ENCODE measurements at places on chromosomes 5 and 9.

DNA sequence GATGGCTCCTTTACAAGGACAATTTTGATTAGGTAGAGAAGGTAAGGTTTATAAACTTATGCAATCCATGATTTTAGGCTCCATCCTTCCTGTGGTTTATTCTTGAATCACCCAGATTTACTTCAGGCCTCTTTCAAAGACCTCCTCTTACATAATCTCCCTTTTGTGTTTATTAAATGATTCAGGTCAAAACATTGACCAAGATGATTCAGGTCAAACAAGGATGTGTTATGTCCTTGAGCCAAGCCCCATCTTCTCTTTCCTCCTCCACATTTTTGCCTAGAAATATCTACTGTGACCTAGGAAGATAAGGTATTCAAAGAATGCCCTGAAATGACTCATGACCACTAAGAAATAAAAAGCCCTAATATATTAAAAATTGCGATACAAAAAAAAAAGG lies 31.8 kb upstream of the TLR4 start:
- DNase-seq: no peak

- DNase-seq: no peak
Observed at GRCh38 chr5:106907979-106908378, 762.8 kb downstream of the EFNA5 start.

DNA sequence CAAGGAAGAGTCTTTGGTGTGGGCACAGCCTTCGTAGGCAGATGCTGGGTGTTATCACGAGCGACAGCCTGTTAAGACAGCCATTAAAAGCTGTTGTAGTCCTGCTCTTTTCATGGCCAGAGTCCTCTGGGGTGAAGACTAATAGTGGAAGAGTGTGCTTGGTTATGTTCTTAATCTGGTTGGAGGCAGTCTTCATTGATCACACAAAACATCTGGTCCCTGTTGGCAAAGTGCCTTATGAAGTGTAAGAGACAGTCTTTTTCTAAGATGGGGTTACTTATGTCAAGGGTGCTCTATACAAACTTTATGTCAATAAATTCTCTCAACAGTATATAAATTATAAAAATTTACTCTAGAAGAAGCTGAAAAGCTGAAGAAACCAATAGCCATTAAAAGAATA lies 280.4 kb downstream of the CAAP1 start:
- DNase-seq: no peak

DNA sequence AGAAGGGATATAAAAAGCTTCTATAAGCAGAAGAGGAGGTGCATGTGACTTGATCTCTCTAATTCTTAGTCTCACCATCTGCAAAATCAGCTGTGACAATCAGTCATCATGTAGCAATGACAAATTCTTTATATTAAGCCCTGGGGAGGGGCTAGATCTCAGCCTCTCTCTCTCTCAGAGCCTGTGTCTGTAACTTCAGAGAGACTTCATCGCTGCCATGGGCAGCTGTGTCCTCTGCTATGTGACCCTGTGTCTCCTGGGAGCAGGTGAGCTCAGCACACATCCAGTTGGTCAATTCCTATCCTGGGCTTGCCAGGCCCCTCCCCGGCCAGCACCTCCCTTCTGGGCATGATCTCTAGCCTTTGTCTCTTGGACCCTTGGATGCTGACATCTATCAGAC lies 109.6 kb downstream of the ANKRD18B start:
- no peak for DNase-seq

DNA sequence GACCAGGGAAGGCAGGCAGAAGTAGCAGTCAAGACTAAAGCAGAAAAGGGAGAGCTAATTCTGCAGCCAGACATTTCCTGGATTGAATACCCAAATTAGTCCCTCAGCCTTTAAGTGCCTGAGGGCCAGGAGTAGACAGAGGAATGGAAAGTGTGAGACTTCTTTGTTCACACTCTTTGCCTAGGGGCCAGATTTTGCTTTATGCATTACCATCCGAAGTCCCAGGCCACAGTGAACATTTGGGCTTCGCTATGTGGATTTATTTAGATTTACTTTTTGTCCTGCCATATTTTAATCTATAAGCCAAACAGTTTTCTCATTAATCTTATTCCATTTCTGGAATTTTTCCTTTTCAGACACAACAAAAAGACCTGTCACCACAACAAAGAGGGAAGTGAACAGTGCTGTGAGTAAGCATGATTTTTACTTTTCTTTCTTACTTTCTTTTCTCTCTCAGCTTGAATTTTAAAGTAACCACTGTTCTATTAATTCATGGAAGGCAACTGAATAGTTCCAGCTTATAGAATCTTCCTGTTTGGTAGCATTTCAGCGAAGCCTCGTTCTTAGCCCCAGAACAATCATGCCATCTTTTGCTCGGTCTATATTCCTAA lies 52.6 kb downstream of the PDCD1LG2 start:
- DNase-seq: no peak

GRCh38 chr9:105656131-105656921 lies 5.9 kb upstream of the TAL2 start:
- DNase-seq: no peak

DNA sequence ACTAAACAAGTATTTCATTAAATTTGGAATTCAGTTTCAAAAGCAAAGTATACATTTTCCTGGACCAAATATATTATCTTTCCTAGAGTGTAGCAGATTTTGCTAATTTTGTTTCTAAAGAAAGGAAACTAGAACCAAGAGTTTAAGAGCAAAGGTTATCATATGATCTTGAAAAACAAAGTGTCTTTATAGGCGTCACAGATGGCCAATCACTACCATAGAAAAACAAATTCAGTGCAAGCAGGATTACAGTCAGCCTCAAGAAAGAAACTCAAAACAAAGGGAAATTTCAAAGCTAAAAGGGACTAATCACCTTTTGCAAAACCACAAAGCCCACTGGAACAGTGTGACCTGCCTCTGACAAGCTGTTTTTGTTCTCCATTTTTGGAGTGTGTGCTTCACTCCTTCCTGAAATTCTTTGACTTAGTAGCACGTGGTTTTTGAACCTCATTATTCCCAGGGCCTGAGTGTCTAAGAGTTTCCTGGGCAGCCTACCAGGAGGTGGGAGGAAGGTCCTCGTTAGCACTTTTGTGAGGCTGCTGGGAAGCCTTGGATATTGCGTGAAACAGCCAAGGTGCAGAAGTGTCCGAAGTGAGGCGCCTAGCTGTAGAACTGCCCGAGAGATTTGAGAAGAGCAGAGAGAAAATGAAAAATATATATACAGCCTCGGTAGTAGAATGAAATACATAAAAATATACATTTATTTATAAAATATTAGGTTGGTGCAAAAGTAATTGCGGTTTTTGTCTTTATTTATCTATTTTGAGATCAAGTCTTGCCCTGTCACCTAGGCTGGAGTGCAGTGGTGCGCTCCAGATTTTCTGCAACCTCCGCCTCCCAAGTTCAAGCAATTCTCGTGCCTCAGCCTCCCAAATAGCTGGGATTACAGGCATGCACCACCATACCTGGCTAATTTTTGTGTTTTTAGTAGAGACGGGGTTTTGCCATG lies 246.1 kb downstream of the MARCHF11 start:
- DNase-seq: no peak

GRCh38 chr9:18263377-18263776 lies 210.6 kb upstream of the ADAMTSL1 start:
- no peak for DNase-seq

DNA sequence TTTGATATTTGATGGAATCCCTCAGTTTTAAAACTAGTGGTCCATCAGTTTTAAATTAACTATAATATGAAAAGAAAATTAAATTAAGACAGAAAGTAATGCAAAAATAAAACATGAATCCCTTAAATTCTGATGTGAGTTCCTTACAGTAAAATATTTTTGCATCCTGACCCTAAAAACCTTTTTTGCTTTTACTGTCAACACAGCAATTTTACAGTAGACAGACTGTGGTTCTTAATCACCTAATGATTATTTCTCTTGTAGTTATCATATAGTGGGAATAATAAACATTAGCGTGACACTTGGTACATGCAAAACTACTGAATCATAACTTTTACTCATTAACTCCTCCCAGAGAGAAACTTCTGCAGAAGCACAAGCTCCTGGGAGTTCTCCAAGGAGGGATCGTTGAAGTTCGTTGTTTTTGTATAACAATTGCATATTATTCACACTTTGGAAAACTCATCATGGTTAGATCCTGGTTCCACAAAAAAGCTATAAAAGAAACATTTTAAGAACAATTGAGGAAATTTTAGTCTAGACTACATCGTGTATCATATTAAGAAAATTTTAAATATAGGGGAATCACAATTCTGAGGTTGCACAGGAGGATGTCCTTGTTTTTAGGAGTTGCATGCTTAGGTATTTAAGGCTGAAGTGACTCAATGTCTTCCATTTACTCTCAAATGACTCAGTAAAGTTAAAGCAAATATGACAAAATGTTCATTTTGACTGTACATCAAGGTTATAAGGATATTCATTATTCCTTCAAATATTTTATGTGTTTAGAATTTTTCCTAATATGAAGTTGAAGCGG lies 88.2 kb upstream of the NIPAL4 start:
- no peak for DNase-seq

DNA sequence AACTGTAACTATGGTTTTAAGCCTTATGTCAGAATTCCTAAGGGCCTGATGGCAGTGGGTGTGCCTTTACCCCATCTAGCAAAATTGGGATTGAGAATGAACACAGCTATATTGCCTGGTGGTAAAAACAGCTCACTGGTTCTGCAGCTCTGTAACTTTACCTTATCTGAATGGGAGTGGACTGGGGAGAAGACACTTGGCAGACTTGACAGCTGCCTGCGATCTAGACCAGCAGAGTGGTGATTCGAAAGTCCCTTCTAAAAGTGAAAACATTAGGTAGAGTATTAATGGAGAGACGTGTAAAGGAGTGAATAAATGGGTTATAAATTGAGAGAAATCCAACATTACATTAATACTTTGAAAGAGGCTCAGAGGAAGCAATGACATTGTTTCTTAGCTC lies 289.1 kb upstream of the EDIL3 start:
- no peak for DNase-seq

DNA sequence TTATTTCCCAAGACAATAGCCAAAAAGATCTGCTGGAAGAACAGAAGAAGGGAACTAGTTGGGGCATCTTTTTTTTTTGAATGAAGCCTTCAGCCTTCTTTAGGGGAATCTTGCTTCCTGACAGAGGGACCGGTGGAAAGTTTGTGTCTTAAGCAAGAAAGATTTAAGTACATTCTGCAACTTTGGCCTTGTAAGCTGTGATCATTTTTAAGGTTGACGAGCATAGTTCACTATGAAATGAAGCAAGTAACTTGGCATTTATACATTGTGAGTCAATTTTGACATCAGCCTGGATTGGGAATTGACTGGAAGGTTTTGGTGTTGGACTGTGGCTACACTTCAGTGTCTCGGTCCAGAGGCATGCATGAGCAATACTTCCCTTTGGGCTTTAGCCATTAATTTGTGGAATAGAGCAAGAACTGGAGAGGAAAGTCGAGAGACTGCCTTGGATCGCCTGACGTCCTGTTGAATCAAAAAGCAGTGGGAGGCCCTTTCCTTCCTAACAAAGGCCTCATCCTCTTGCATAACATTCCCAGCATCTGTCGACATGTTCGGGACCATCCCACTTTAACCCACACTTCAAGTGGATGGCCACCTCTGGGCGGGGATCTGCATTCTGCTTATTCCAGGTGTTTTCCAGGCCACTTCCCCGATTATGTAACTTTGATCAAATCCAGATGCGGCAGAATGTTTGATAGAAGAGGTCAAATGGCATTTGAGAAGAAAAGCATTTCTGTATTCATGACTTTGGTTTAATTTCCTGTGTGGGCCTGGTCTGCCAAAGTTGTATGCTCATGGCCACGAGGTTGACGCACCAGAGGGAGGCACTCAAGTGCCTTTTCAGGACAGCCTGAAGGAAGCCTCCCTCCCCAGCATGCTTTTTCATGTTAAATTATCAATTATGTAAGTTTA lies 12.5 kb downstream of the ABL1 start:
- DNase-seq: no peak
